ENCODE measurements at places on chromosomes 7 and 10.

- no peak for DNase-seq
Measured at GRCh38 chr7:87411186-87411585, 64.3 kb downstream of the ABCB4 start.

DNA sequence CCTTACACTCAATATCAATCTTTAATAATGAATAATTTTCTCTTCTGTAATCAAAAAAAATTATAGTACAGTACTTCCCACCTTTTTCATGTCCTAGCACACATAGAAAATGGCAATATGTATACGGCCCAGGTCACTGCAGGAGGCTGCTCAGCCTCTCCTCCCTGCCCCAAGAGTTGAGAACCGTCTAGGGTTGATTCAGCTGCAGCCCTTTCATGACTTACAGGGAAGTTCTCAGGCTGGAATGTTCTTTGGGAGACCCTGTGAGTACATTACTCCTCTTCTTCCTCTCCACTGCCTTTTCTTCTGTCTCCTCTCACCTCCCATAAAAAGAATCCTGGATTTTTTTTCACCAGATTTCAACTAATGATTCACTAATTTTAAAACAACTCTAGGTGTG, 180.0 kb downstream of the HDAC9 start:
- DNase-seq = no peak

- no peak for DNase-seq
Measured at GRCh38 chr7:47536661-47537611, 45.0 kb downstream of the TNS3 start.

DNA sequence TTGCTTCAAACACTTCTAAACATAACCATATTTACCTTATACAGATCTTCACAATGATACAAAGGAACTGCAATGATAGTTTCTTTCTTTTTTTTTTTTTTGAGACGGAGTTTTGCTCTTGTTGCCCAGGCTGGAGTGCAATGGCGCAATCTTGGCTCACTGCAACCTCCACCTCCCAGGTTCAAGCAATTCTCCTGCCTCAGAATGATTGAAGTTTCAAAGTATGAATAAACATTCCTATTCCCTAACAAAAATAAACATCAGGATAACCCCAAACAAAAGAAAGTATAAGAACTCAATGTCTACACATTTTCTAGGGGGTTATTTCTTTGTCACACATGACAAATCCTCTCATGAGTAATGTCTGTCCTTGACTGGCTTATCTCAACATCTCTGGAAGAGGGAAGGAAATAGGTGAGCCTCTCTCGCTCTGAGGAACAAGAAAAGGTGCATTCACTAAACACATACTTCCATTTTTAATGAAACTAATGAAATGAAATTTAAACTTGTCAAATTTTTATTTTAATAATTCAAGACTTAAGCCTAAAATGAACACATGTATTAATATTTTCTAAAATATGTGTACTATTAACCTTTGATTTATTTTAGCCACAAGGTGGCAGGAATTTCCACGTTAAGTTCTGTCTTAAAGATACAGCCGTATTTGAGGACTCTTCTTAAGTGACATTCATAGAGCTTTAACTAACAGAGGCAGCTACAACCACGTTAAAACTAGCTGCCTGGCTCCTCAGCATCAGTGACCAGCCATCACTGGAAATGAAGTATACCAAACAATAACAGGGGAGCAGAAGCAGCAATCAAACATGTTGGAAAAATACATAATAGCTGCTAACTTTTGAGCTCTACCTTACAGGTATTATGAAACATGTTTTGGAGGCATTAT, 58.3 kb downstream of the MALSU1 start:
- no peak for DNase-seq

- no peak for DNase-seq
Measured at GRCh38 chr10:80411681-80412220, 3.4 kb downstream of the PRXL2A start.

GRCh38 chr10:132788180-132788830, 2.4 kb upstream of the NKX6-2 start:
- no peak for DNase-seq

GRCh38 chr10:119330342-119330741, 123.0 kb downstream of the GRK5 start:
- no peak for DNase-seq

DNA sequence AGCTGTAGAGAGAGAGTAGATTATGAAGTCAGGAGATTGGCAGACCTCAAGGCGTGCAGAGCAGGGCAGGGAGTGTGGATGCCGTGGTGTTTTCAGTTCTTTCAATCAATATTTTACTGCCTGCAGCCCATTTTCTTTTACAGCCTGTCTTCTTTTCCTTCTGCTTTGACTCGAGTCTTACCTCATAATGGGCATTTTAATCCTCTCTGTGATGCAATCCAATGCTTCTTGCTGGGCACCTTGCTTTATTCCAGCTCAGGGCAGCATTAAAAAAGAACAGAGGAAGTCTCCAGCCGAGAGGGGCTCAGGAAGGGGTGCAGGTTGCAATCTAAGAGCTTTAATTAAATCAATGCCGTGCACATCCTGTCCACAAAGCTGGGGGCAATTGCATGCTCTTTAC, 839.0 kb downstream of the LRMDA start:
- no peak for DNase-seq

- DNase-seq = no peak
Measured at GRCh38 chr10:132986978-132987377, 44.6 kb upstream of the CFAP46 start.

DNA sequence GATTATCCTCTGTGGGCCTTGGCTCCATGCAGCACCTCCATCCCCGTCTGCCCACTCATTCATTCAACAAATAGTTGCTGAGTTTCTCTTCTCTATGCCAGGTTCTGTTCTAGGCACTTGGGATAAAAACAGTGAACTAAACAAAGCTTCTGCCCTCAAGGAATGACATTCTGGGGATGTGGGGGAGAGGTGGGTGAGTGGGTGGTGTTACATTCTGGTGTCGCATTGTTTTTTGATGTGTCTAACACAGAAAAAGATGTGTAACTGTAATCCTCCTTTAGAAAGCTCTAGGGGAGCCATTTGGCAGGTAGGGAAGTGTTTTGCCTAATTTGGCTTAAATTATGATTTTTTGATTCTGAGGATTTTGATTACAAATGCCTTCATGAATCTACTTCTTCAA, 21.4 kb downstream of the AUTS2 start:
- DNase-seq = no peak

GRCh38 chr7:14748461-14748860, 154.1 kb downstream of the DGKB start:
- no peak for DNase-seq

DNA sequence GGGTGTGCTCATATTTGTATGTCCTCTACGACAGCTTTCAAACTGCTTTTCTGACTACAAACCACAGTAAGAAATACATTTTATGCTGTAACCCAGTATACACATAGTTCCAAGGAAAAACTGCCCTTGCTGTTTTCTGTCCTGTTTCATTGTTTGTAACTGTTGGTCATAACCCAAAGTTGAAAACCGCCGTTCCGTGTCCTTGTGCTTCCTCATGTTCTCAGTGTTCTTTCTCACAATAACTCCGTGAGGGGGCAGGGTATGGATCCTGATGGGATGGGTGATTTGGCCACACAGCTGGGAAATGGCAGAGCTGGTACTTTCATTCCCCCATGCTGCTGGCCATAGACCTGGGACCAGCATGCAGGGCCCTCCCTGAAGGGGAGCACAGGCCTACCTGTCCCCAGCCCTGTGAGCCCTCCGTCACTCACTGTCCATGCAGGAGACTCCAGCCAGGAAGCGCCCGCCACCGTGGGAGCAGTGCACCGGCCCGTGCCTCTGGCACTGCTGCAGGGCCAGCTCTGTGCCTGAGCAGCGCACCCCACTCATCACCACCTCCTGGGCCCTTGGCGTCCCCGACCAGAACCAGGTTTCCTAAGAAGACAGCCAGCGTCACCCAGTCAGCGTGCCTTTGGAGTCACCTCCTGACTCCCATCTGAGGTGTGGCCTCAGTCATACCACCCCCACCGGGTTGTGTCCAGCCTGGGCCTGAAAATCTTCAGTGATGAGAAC, 12.7 kb downstream of the LOXL4 start:
- no peak for DNase-seq

- no peak for DNase-seq
Measured at GRCh38 chr7:66696774-66697191, 43.8 kb upstream of the RABGEF1 start.

GRCh38 chr7:103660455-103661371, 214.7 kb upstream of the SLC26A5 start:
- DNase-seq = no peak

DNA sequence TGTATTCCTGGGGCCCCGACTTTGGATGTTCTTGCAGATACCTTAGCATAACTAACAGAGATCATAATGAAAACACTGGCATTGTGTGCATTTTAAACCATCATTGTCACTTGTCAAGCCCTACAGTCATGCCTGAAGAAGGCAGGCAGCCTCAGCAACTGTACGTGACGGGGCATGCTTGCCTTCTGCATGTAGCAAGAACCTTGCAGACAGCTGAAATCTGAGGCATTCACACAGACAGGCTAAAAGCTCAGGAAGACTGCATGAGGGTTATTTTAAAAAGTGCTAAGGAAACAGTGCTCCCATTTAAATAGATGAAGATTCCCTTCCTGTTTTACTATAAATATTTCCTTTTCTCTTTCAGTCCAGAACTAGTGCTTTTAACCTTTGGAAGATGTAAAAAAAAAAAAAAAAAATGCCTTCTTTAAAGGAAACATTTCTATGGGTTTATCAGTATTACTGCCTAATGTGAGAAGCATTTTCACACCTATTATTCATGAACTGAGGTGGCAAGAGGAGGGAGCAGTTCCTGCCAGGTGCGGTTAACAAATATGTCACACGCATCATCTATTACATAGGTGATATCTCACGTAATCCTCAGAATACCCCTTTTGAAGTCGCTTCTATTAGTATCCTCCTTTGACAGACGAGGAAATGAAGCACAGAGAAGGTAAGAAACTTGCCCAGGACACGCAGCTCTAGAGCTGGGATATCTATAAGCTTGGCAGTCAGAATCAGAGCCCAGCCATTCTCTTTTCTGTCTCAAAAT, 88.1 kb downstream of the PRKCQ start:
- DNase-seq = no peak

- no peak for DNase-seq
Measured at GRCh38 chr7:44077061-44077460, 5.3 kb downstream of the POLM start.

DNA sequence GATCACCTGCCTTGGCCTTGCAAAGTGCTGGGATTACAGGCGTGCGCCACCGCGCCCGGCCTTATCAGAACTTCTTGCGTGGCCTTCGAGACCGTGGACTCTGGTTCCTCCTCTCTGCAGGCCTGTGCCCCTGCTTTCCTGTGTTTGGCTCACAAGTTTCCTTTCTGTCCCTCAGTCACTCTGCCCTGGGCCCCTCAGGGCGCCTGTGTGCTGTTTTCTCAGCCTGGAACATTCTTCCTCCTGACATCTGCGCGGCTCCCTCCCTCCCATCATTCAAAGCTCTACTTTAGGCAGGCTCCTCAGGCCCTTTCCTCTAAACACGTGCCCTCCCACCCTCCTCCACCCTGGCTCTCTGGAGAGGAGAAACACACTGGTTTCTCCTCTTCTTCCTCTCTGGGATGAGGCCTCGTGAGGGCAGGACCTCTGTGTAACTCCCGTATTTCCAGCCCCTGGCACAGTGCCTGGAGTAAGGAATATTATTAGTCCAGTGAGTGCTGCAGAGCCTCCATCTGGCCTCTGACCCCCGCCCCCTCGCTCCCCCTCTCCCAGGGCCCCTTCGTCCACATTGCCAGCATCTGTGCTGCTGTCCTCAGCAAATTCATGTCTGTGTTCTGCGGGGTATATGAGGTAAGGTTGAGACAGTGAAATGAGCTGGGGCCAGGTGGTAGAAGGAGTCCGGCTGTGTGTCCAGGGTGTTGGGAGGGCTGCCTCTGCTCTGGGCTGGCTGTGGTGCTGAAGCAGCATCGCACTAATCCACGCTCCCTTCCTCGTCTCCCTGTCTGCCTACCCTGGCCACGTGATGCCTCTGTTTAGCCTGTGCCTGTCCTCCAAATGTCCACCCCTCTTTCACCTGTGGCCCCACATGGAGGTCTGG, 7.1 kb downstream of the CLCN1 start:
- DNase-seq = no peak

DNA sequence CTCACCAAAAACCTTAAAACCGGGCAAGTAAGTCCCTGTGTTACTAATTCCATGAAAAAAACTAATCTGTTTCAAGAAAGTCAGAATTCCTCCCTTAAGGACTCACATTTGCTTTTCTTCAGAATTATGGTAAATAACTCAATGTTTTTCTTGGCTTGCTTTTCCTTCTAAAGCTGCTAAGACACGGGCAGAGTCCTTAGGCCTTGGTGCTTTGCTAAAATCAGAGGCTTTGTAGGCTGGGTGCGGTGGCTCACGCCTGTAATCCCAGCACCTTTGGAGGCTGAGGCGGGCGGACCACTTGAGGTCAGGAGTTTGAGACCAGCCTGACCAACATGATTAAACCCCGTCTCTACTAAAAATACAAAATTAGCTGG, 32.0 kb downstream of the GNA12 start:
- no peak for DNase-seq

GRCh38 chr7:26670290-26670689, 194.1 kb downstream of the SKAP2 start:
- DNase-seq = no peak

- DNase-seq = no peak
Measured at GRCh38 chr10:66627156-66627555, 298.7 kb upstream of the LRRTM3 start.

DNA sequence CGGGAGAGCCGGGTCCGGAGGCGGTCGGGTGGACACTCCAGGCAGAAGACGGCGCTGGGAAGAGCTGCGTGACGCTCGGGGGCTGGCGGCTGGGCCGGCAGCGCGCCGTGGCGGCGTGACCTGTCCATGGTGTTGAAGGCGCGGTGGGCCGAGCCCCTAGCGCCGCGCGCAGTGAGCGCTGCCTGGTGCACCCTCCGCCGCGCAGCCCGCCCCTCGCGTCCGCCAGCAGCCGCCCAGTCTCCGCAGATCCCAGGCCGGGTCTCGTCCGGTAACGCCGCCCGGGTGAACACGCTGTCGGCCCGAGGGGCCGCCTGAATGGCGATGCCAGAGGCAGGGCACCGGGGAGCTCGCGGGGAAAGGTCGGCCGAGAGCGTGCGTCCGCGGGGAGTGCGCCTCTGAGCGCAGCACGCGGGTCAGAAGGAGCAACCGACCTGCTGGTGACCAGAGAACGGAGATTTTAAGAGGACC, 657 bp upstream of the TMEM178B start:
- DNase-seq = peak; percentile 14

DNA sequence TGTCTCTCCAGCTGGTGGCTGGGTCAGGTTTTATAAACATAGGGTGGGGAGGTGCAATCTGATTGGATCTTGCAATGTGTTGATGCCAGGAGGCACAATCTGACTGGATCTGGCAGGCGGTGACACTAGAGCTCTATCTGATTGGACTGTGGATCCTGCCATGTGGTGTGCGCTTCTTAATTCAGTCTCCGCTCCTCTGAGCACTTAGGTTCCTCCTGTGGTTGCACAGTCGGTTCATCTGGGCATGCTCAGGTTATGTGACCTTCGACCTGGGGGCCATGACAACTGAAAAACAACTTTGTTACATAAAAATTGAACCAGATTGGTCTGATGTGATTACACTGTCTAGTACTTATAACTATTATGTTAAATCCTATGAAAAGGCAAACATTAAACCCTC, 127.1 kb upstream of the SVIL start:
- no peak for DNase-seq

GRCh38 chr10:58225654-58226053, 42.0 kb downstream of the IPMK start:
- no peak for DNase-seq
